ENCODE measurements at places on chromosomes 4 and X.

GRCh38 chr4:138239491-138239890 is 2.7 kb downstream of the SLC7A11 start:
- no peak for DNase-seq

DNA sequence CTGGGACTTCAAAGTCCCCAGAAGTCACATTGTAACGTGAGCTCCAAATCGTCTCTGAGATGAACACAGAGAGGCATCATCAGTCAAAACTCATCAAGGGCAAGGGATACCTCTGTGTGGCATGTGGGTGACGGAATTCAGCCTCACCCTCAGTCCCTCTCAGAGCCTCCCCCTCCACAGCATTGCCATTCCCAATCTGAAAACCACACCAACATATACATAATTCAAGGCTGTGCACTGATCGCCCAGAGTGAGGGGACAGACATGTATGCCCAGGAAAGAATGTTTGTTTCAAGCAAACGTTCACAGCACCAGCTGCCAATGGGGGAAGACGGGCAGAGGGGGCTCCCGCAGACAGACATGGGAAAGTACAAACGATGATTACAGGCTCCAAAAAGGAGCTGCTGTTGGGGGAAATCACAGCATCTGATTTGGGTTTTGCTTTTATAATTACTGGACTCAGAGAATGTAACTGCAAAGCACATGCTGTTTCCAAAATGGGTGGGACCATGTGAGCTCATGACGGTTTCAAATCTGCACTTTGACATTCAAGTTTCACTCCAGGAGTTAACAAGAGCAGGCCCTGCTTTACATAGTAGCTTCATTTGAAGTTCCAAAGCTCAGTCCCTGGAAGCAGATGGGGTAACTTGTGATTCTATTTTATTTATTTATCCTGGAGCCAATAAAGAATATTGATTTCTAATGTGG is 88.3 kb downstream of the CLCN4 start:
- no peak for DNase-seq

DNA sequence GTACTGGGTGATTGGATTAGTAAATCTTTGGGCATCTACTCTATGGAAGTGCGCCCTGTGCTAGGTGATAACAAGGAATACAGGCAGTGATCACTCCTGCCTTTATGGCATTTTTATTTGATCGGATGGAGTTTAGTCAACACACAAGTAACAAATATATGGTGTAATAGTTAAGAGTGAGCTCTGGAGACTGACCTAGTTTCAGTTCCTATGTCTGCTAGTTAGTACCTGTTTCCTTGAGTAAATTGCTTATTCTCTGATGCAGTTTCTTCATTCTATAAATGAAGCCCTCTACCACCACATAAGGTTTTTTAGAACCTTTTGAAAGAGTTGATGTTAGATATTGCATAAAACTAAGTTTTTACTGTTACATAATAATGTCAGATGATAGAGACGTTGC is 134.6 kb downstream of the KDM6A start:
- DNase-seq: no peak

- DNase-seq: no peak
These were observed 335.5 kb downstream of the ZNF674 start for GRCh38 chrX:46209768-46210167.

DNA sequence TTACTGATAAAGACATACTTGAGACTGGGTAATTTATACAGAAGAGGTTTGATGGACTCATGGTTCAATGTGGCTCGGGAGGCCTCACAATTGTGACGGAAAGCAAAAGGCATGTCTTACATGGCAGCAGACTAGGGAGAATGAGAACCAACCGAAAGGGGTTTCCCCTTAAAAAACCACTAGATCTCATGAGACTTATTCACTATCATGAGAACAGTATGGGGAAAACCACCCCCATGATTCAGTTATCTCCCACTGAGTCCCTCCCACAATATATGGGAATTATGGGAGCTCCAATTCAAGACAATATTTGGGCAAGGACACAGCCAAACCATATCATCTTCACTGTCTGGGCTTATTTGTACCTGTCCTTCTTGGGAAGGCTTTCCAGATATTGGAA is 22.8 kb upstream of the MUC7 start:
- DNase-seq: no peak

DNA sequence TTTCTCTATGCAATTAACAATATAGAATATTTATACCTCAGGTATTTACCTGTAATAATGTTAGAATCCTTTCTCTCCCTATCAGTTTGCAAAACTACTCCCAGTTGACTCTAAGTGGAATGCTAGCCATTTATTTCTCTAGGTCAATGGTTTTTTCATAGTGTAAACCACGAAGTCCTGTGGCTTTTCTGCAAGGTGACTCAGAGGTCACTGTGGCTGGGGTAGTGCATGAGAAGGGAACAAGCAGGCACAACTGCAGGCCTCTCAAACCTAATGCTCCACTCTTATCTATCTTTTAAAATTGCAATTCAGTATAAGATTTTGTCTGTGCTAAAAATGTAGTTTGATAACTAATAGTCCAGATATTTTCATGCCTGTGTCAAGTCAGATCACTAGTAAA is 159.4 kb downstream of the ANTXR2 start:
- DNase-seq: no peak

GRCh38 chr4:156941940-156942548 is 29.6 kb downstream of the PDGFC start:
- DNase-seq: peak; percentile 28

GRCh38 chr4:105674011-105674410 is 34.5 kb downstream of the INTS12 start:
- DNase-seq: no peak

DNA sequence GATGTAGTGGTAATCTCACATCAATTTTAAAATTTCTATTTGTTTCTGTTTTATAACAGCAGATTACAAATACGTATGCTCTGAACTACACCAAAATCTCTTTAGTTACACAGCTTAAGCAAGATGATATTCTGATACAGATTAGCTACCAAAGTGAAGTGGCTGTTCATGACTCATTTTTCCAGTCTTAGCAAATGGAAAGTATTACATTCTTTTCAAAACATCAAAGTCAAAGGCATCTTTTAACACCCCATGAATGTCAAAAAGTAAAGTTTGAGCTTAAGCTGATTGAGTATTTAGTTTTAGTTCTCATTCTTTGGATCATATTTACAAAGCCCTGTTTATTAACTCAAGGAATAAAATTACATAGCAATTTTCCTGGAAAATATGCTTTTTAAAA is 6.6 kb upstream of the HPGDS start:
- no peak for DNase-seq

- no peak for DNase-seq
These were observed 58.6 kb upstream of the CXCL8 start for GRCh38 chr4:73681776-73682175.

GRCh38 chr4:6342530-6343293 is 73.1 kb downstream of the WFS1 start:
- no peak for DNase-seq

DNA sequence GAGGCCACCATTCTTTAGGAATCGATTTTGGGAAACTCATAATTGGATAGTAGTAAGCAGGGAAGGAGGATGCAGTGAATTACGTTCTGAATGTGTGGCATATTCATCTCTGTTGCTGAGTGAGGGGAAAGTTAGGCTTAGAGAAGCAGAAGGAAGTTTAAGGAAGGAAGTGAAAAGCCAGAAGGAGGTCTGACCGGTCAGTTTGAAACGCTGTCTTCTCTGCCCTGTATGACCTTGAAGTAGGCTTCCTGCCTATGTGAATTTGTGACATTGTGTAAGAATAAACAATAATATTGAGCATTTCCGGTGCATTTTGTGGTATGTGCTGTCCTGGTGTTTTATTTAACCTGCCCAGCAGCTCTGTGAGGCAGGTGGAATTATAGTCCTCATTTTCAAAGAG is 67.3 kb downstream of the PDLIM5 start:
- no peak for DNase-seq

GRCh38 chr4:29596228-29596627 is 1123.9 kb upstream of the PCDH7 start:
- no peak for DNase-seq

Data from HuH-7 (cell line).